ENCODE measurements at places on chromosomes 3 and 15.
A peak's percentile ranks its signal among the peaks of the same experiment; 100 is the strongest.

GRCh38 chr3:127750226-127751031 is 71.9 kb downstream of the MGLL start:
- DNase-seq: peak; percentile 41

- DNase-seq: no peak
Measured at GRCh38 chr3:169526246-169526645, 137.3 kb downstream of the MECOM start.

DNA sequence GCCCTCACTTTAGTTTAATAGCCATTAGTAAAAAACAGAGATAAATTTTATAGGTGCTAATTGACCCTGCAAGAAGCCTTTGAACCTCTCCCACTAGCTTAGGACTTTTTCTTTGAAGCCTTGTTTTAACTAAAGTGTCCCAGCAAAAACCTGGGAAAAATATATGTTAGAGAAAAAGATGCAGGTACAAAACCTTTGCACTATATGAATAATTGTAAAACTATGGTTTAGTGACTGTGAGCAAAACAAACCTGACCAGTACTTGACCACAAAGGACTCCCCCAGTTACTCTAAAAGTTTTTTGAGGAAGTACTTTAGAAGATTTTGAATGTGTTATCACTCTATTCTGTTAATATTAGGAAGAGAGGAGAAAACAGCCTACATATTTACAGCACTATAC is 123.3 kb upstream of the TP63 start:
- DNase-seq: no peak

DNA sequence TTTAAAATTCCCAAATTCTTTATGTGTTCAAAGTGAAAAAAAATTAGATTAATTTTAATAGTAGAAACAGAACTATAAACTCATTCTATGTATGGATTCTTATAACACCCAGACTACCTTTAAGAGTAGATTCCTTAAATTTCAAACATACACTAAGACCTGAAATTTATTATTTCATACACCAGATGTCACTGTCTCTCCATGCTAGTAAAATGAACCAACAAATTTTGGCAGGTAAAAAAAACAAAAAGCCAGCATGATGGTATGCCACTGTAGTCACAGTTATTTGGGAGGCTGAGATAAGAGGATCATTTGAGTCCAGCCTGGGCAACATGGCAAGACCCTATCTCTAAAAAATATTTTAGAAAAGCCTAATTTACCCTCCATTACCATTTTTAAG is 461.3 kb upstream of the NAALADL2 start:
- no peak for DNase-seq

DNA sequence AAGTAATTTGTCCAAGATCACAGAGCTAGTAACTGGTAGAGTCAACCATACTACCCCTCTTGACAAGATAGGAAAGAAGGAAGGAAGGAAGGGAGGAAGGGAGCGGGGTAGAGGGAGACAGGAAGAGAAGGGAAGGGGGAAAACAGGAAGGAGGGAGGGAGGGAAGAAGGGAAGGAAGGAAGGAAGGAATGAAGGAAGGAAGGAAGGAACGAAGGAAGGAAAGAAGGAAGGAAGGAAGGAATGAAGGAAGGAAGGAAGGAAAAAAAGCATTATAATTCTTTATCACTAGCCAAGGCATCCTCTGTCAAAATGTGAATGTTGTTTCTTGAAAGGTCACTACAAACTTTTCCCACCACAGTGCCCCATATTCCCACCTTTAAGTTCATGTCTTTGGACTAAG is 223.6 kb downstream of the SHQ1 start:
- DNase-seq: no peak

GRCh38 chr3:54322354-54322753 is 200.0 kb downstream of the CACNA2D3 start:
- peak; percentile 75 for DNase-seq

- no peak for DNase-seq
Measured at GRCh38 chr3:60650171-60650570, 601.1 kb downstream of the FHIT start.

GRCh38 chr3:126261037-126261436 is 80.7 kb upstream of the ALDH1L1 start:
- peak; percentile 59 for DNase-seq

Data from transverse colon (tissue), 4 donors.